ENCODE measurements at places on chromosomes 13 and 19.

GRCh38 chr19:17245535-17245984 lies at the start of gene NR2F6:
NR2F6 (minus strand) TSS chr19:17245919; CDS start chr19:17245220, 699 bp downstream.
- no peak for DNase-seq

DNA sequence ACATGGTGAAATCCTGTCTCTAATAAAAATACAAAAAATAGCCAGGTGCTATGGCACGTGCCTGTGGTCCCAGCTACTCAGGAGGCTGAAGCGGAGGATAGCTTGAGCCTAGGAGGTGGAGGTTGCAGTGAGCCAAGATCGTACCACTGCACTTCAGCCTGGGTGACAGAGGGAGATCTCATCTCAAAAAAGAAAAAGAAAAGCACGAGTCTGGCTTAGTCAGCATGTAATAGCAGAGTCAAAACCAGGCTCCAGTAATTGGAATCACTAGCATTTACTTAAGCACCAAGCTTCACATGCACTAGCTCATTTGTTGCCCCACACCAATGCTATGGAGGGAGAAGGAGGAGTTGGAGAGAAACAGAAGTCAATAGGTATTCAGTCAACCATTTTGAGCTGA lies 41.9 kb upstream of the SLC7A9 start:
- no peak for DNase-seq

DNA sequence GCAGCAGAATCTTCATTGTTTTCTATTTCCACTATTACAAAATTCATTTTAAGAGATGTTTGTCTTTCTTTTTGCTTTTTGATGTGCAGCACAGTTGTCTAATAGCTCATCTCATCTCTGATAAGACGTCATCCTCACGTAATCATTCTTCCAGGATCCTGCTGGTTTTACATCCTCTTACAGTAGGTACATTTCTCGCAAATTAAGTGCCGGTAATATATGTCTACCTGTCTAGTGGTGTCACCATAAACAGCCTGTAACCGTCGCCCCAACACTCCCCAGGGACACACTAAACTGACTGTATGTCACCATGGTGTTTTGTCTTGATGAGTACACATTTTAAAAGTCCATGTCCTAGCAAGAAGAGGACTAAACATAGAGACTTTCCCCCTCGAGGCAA lies 94.5 kb upstream of the VSTM2B start:
- DNase-seq = no peak

- DNase-seq = no peak
Measured at GRCh38 chr13:69565334-69565733, 542.3 kb upstream of the ATXN8OS start.

Data from DND-41 (cell line).